ENCODE measurements at places on chromosomes 2 and 18. TPM values are rescaled to one million over a fixed set of nuclear protein-coding genes. Genes with fewer than 3 reads are reported as not detected.

POTEI gene
- not detected for total RNA-seq

INO80D gene
- 24.6 TPM for total RNA-seq

PPP4R3B gene
- 68.2 TPM for total RNA-seq

DNA sequence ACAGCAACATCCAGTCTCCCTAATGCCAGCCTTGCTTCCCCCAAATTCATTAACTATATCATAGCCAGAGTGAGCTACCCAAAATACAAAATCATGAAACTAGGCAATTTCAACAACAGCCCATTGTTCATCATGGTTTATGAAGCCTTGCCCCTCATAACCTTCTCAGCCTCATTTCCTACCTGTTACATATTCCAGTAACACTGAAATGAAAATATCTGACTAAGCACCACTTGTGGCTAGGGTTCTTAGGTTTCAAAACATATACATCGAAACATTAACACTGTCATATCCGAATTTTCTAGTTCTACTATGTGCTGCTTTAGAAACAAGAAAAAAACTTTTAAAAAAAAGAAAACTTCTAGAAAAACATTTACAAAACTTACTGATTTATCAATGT, 59.5 kb downstream of the ATAD2B start:
- H3K4me3 ChIP-seq: no peak overlapping the region
- H3K36me3 ChIP-seq: peaks cover 28% of the 10 kb centered on the region
- H3K4me1 ChIP-seq: no peaks in the 10 kb centered on the region
- DNase-seq: no peak
- H3K27ac ChIP-seq: no peak overlapping the region
